ENCODE measurements at places on chromosomes 5 and 9. TPM values are rescaled to one million over a fixed set of nuclear protein-coding genes. Genes with fewer than 3 reads are reported as not detected.

- peak; percentile 32 for ATAC-seq
Observed at GRCh38 chr5:111997711-111998110, 240.7 kb upstream of the NREP start.

- no peak for ATAC-seq
Observed at GRCh38 chr5:41413074-41413473, 97.3 kb downstream of the PLCXD3 start.

DNA sequence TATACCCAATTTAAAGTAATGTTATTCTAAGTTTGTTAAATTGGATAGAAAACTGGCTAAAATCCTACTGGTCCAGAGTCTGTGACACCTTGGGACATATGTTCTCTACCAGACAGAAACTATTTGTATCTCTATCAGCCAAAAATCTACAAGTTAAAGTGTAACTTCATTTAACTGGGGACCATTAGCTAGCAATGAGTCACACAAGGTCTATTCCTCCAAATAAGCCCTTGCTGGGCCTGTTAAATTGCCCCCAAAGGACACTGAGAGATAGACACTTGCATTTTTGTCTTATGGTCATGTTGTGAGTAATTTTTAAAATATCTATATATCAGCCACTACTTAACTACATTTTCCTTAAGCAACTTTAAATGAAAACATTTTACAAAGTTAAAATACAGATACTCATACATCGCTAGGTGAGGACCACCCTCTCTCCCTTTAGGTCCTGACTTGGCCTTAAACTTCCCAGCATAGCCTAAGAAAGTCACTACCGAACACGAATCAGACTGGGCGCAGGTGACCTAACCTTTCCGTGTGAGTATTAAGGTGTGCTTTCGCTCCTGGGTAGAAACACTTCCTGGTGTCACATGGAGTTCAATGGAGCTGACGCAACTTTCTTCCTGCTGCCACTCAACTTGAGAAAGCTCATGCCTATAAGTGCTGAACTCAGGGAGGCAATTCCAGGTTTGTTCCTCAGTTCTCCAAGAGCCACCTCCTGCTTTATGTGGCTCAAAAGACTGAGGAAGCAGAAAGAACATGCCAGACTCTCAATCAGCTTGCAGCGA, 249.1 kb downstream of the DIRAS2 start:
- no peak for ATAC-seq

Gene HSD17B3
- total RNA-seq, result not detected

Gene CLIC3
- total RNA-seq, result not detected

Gene PRDM9
- total RNA-seq, result not detected

Gene ZCCHC10
- total RNA-seq, result 19.4 TPM
